ENCODE measurements at places on chromosomes 2 and 18. TPM values are rescaled to one million over a fixed set of nuclear protein-coding genes. Genes with fewer than 3 reads are reported as not detected.

IL36A gene
- 0.29 TPM for total RNA-seq

FBXO41 gene
- 32.3 TPM for total RNA-seq

DNA sequence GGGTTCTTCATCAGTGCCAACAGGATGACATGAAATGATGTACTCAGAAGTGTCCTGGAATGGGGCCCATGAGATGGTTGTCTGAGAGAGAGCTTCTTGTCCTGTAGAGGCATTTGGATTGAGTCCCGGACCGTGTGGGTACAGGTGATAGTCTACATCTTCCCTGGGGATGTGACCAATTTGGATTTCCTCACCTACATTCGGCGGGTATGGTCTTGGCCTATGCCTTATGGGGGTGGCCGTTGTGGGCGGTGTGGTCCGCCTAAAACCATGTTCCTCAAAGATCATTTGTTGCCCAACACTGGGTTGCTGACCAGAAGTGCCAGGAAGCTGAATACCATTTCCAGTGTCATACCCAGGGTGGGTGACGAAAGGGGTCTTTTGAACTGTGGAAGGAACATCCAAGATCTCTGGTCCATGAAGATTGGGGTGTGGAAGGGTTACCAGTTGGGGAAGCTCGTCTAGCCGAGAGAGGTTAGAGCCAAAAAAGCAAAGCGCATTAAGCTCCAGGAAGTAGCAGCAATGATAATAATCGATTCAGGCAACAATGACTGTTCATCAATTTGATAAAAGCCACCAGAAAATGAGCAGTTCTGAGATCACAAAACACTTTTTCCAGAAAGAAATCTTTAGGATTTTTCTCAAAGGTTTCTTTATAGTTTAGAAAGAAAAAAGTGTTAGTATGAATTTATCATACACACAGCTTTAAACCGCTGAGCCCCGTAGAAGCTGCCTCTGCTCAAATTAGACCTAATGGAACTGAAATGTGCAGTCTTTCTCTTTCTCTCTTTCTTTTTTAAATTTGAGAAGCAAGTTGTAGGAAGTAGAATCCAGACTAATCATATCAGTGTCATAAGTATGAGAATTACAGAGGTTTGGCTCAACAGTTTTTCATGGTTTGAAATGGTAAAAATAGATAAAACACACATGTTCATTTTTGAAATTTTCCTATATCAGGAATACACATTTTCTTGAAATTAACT is 60.3 kb downstream of the ATIC start:
- H3K4me3 ChIP-seq: no peak overlapping the region
- peaks cover 13% of the 10 kb centered on the region for H3K36me3 ChIP-seq
- H3K27me3 ChIP-seq: no peaks in the 10 kb centered on the region
- DNase-seq: no peak

- no peak overlapping the region for H3K4me3 ChIP-seq
- peaks cover 10% of the 10 kb centered on the region for H3K27me3 ChIP-seq
- H3K27ac ChIP-seq: no peak overlapping the region
Measured at GRCh38 chr2:192010073-192010472, 163.2 kb upstream of the CAVIN2 start.

DNA sequence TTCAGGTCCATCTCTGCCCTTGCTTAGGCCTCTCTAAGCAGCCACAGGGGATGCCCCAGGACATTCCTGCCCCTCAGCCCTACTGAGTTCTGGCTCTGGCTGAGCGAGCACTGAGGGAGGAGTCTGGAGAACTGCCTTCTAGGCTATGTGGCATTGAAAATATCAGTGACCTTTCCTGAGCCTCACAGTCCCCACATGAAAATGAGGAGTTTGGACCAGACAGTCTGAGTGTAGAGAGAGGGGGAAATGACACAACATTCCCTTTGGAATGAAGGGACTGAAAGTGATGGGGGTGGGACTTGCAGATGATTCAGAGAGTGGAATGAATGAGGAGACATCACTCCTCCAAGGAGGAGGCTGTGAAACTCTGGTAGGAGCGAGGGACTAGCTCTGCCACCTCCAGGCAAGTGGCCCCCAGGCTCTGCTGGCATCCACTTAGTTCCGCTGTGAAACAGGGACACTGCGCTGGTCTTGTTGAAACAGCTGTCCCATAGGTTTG is 8.0 kb downstream of the TNS1 start:
- peaks cover 7% of the 10 kb centered on the region for H3K27me3 ChIP-seq
- H3K4me1 ChIP-seq: no peaks in the 10 kb centered on the region
- H3K27ac ChIP-seq: no peak overlapping the region

Measured in activated CD8-positive, alpha-beta T cell treated with anti-CD3 and anti-CD28 coated beads, Interleukin-2, amount 10 ng/mL, durations not matched to agents 7 days and 5 days (primary cell).